Psoas muscle (tissue), 8 donors: ENCODE measurements at places on chromosomes 2 and 18. TPM values are rescaled to one million over a fixed set of nuclear protein-coding genes. Genes with fewer than 3 reads are reported as not detected.

DNA sequence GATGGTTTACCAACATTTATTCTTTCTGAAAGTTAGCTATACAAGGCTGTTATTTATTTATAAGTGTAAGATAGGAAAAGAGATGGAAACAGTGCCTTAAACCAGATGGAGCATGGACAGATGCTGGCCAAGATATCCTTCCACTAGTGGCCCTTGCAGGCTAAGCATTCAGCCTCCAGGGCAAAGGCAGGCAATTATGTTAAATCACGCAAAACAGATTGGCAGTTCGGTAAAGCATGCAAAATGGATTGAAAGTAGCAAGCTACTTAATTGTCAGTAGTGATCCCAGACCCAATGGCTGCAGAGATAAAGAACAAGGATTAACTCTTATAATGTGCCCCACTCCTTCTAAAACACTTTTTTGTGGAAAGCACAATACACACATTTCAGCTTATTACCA is 105.4 kb upstream of the MAP4K3 start:
- H3K36me3 ChIP-seq, result no peaks in the 10 kb centered on the region
- no peak for DNase-seq
- no peaks in the 10 kb centered on the region for H3K27me3 ChIP-seq
- H3K4me3 ChIP-seq, result no peak overlapping the region
- H3K4me1 ChIP-seq, result no peaks in the 10 kb centered on the region
- H3K27ac ChIP-seq, result no peak overlapping the region

GRCh38 chr2:178188466-178188865 is 5.8 kb upstream of the OSBPL6 start:
- H3K27me3 ChIP-seq, result no peaks in the 10 kb centered on the region
- no peaks in the 10 kb centered on the region for H3K36me3 ChIP-seq

GRCh38 chr2:160165996-160166395 is 34.1 kb downstream of the ITGB6 start:
- H3K27me3 ChIP-seq, result no peaks in the 10 kb centered on the region
- H3K4me1 ChIP-seq, result no peaks in the 10 kb centered on the region
- no peak overlapping the region for H3K4me3 ChIP-seq
- no peak overlapping the region for H3K27ac ChIP-seq
- H3K36me3 ChIP-seq, result peaks cover 13% of the 10 kb centered on the region

GRCh38 chr2:120884472-120885290 is 149.0 kb downstream of the GLI2 start:
- DNase-seq, result no peak
- peaks cover 52% of the 10 kb centered on the region for H3K4me1 ChIP-seq
- H3K27me3 ChIP-seq, result no peaks in the 10 kb centered on the region
- H3K4me3 ChIP-seq, result no peak overlapping the region
- H3K36me3 ChIP-seq, result no peaks in the 10 kb centered on the region

- no peaks in the 10 kb centered on the region for H3K27me3 ChIP-seq
- peaks cover 30% of the 10 kb centered on the region for H3K4me1 ChIP-seq
- H3K27ac ChIP-seq, result no peak overlapping the region
Observed at GRCh38 chr2:108607706-108608301, 73.5 kb downstream of the LIMS1 start.

The MAP2 gene
- total RNA-seq, result 0.81 TPM

The CCDC68 gene
- 1.6 TPM for total RNA-seq

DNA sequence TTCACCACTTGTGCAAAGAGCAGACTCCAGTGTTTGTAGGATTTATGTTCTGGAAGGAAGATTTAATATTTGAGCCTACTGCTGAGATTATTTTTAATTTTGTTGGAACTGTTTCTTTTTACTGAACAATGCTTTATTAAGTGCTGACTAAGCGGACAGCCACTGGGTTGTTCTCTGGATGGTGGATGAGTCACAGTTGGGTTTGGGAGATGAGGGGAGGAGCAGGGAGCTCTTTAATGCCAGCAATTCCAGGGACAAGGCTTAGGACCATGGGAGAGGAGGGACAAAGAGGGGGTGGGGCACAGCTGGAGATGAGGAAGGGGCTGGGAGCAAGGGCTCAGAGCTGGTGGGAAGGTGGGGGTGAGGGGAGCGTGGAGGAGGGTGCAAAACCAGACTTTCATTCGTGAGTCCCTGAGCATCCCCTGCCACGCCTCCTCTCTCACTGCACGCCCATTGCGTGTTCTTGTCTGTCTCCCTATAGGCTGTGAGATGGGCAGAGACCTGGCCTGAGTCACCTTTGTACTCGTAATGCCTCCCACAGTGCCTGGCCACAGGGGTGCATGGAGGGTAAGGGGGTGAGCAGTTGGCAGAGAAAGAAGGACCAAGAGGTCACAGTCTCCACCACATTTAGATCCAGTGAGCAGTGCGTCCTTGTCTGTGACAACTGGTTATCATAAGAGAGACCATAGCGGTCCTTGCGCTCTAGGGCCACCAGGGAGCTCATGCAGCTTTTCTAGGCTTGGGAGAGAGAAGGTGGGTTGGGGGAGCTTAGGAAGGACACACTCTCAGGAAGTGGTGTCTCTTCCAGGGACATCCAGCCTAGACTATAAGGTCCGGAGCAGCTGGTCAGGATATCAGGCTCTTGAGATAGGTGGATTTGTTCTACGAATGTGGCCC is 18.4 kb downstream of the SLC4A3 start:
- H3K27ac ChIP-seq, result peak overlapping the region; percentile 81
- H3K36me3 ChIP-seq, result no peaks in the 10 kb centered on the region
- no peak for DNase-seq
- H3K4me3 ChIP-seq, result no peak overlapping the region
- no peaks in the 10 kb centered on the region for H3K27me3 ChIP-seq
- H3K4me1 ChIP-seq, result peaks cover 16% of the 10 kb centered on the region

GRCh38 chr2:105320651-105321215 is 8.8 kb downstream of the TGFBRAP1 start:
- H3K27ac ChIP-seq, result peak overlapping the region; percentile 68
- no peaks in the 10 kb centered on the region for H3K36me3 ChIP-seq
- peak overlapping the region; percentile 33 for H3K4me3 ChIP-seq
- H3K27me3 ChIP-seq, result no peaks in the 10 kb centered on the region
- peaks cover 33% of the 10 kb centered on the region for H3K4me1 ChIP-seq

GRCh38 chr2:55152475-55153412 is 79.3 kb downstream of the CLHC1 start:
- no peak overlapping the region for H3K4me3 ChIP-seq
- no peak for DNase-seq
- no peaks in the 10 kb centered on the region for H3K36me3 ChIP-seq
- no peak overlapping the region for H3K27ac ChIP-seq
- no peaks in the 10 kb centered on the region for H3K27me3 ChIP-seq
- H3K4me1 ChIP-seq, result peaks cover 7% of the 10 kb centered on the region

DNA sequence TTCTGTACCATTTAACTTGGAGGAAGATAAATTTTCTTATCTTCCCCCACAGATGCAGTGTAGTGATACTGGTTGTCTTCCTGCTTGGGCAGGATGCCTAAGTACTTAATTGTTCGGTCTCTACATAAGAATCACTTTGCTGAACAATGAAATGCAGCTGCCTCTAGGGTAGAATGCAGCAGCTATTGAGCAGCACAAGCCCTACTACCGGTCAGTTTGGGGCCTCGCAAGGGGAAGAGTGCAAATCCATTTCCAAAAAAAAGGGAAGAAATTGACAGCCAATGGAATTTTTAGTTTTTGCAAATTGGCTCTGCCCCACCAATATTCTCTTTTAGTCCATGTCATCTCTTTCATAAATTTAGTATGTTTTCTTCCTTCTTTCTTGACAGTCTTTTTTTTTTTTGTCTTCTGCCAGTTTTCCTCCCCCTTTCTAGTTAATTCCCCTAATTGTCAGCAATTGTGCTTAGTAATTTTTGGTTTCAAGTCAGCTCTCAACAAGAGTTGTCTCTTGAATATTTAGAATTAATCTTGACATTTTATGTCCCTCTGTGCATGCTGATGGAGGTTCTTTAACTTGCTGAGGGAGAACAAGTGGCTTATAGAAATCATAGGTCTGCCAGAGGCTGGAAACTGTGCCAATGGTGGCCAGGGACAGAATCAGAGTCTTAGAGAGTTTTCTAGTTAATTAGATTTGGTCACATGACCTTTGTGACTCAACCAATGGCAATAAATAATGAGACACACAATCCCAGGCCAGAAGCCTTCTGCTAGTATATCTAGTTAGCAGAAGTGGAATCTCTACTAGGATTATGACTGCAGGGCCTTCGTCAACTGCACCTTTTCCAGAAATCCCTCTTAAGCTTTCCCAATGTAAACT is 270.0 kb downstream of the CTNNA2 start:
- DNase-seq, result no peak
- H3K27me3 ChIP-seq, result no peaks in the 10 kb centered on the region
- no peaks in the 10 kb centered on the region for H3K4me1 ChIP-seq
- H3K36me3 ChIP-seq, result no peaks in the 10 kb centered on the region

GRCh38 chr2:240645346-240645745 is 20.1 kb downstream of the GPR35 start:
- no peak for DNase-seq
- H3K36me3 ChIP-seq, result no peaks in the 10 kb centered on the region
- no peaks in the 10 kb centered on the region for H3K4me1 ChIP-seq
- H3K27me3 ChIP-seq, result peaks cover 23% of the 10 kb centered on the region
- H3K4me3 ChIP-seq, result no peak overlapping the region
- H3K27ac ChIP-seq, result no peak overlapping the region

The MEP1B gene
- total RNA-seq, result not detected
